CD8-positive, alpha-beta memory T cell (primary cell): ENCODE measurements at places on chromosomes 4 and X. TPM values are rescaled to one million over a fixed set of nuclear protein-coding genes. Genes with fewer than 3 reads are reported as not detected.

The ADH1B gene
- not detected for total RNA-seq

The GNRHR gene
- not detected for total RNA-seq

DNA sequence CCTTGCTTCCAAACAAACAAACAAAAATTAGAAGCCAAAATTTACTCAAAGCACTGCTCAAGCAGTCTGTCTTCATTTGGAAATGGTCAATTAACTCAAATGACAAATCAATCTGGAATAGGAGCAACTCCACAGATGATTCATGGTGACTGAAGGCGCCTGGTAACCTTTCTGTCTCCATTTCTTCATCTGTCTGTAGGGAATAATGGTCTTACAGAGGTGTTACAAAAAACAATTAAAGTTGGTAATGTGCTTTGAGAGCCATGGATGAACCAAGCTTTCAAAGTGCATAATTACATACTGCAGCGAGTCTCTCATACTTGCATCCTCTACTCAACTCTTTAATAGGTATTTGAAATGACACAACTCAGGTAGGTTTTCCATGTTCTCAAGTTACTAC, 38.3 kb upstream of the STAG2 start:
- H3K36me3 ChIP-seq = no peaks in the 10 kb centered on the region
- no peaks in the 10 kb centered on the region for H3K27me3 ChIP-seq
- no peak for DNase-seq
- H3K4me3 ChIP-seq = no peak overlapping the region
- no peaks in the 10 kb centered on the region for H3K4me1 ChIP-seq

The LGI2 gene
- total RNA-seq = not detected

DNA sequence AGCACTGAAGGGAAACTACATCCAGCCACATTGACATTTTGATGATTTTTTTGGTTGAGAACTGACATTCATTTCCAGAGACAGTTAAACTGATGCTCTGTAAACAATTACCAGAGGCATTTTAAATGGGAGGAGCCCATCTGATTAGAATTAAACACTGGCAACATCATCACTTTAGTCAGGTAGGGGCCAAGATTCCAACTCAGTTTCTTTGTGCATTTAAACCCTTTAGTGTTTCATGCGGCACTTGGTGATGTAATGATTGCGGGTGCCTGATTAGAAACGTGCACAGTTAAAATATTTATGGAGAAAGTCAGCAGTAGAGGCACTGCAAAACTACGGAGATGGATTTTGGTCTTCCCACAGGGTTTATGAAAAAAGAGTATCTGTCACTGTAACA, 16.1 kb downstream of the TNIP3 start:
- H3K27ac ChIP-seq = no peak overlapping the region
- H3K4me1 ChIP-seq = peaks cover 26% of the 10 kb centered on the region
- H3K4me3 ChIP-seq = no peak overlapping the region

- peak within 1 kb of the TSS; percentile 98 for H3K4me3 ChIP-seq
- peaks cover 26% of the 10 kb centered on the region for H3K4me1 ChIP-seq
- H3K36me3 ChIP-seq = no peaks in the 10 kb centered on the region
- no peak for DNase-seq
Observed at GRCh38 chr4:101347267-101347556, at the start of gene PPP3CA. Gene PPP3CA (minus strand): TSS chr4:101347526.

GRCh38 chrX:129786210-129786651, 6.5 kb downstream of the SASH3 start:
- no peaks in the 10 kb centered on the region for H3K27me3 ChIP-seq
- H3K4me3 ChIP-seq = peak overlapping the region; percentile 41
- H3K27ac ChIP-seq = peak overlapping the region; percentile 16
- H3K4me1 ChIP-seq = peaks cover 52% of the 10 kb centered on the region
- DNase-seq = no peak

The CLNK gene
- total RNA-seq = 0.31 TPM

GRCh38 chrX:1244164-1245076, 24.2 kb upstream of the CSF2RA start:
- peaks cover 8% of the 10 kb centered on the region for H3K4me1 ChIP-seq
- no peak overlapping the region for H3K4me3 ChIP-seq
- no peaks in the 10 kb centered on the region for H3K27me3 ChIP-seq
- no peak overlapping the region for H3K27ac ChIP-seq
- H3K36me3 ChIP-seq = no peaks in the 10 kb centered on the region

DNA sequence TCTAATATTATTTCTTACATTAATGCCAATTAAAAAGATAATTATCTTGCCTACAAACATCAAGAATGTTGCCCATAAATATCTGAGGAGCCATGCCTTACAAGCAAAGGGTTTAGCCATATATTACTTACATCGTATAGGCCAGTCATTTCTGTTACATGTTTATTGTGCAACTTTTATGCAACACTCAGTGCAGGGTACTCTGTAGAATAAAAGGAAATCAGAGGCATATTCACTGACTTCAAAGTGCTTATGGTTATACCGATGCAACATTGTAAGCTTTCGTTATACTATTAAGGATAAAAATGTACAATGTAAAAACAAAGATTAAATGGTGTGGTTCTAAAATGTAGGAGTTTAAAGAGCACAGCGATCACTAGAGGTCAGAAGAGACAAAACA, 315.9 kb downstream of the PCDH10 start:
- H3K4me1 ChIP-seq = no peaks in the 10 kb centered on the region
- no peaks in the 10 kb centered on the region for H3K27me3 ChIP-seq
- no peaks in the 10 kb centered on the region for H3K36me3 ChIP-seq
- H3K27ac ChIP-seq = no peak overlapping the region
- DNase-seq = no peak

- no peaks in the 10 kb centered on the region for H3K27me3 ChIP-seq
- no peaks in the 10 kb centered on the region for H3K36me3 ChIP-seq
- no peaks in the 10 kb centered on the region for H3K4me1 ChIP-seq
- no peak overlapping the region for H3K4me3 ChIP-seq
- no peak overlapping the region for H3K27ac ChIP-seq
- no peak for DNase-seq
Observed at GRCh38 chr4:154015578-154015977, 226.7 kb upstream of the SFRP2 start.

DNA sequence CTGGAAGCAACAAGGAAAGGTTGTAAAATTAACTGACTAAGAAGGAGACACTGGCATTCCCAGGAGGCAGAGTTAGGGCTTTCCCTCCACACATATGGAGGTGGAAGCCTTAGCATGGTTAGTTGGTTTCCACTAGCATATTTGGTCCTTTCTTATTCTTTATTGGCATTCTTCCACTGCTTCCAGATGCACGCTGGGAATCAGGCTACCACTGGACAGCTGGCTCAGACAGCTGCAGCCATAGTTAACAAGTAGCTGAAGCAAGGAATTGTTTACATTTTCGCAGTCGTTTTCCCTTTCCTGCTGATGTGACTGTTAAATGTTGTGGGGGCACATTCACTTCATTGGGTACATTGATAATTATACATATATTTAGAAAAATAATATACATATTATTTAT, 169.2 kb downstream of the GRIA2 start:
- H3K27ac ChIP-seq = no peak overlapping the region
- no peaks in the 10 kb centered on the region for H3K4me1 ChIP-seq
- H3K36me3 ChIP-seq = no peaks in the 10 kb centered on the region
- H3K27me3 ChIP-seq = no peaks in the 10 kb centered on the region

The MXD4 gene
- total RNA-seq = 10.2 TPM

The ERVMER34-1 gene
- 0.20 TPM for total RNA-seq

The MAGEB1 gene
- not detected for total RNA-seq

DNA sequence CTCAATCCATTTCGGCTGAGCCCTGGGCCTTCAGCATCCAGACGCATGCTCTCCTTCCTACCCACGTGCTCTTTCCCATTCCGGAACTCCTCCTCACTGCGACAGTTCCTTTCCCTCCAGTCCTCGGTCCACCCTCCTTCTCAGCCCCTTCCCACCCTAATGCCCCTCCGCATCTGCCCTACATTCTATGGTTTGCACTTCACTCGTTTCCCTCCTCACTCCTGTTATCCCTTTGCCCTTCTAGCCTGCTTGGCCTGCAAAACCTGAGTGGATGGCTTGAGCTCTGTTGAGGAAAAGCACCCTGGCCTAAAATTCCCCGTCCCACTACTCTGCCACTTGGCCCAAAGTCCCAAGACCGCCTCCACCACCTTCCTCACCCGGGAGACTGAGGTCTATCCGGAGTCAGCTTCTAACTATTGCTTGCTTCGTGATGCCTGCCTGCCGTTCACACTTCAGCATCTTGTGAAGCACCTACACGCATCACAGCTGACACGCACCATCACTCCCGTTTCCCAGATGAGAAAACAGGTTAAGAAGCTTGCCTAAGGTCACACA, 38.6 kb downstream of the MAP7D3 start:
- no peaks in the 10 kb centered on the region for H3K4me1 ChIP-seq
- DNase-seq = no peak
- no peak overlapping the region for H3K27ac ChIP-seq
- no peaks in the 10 kb centered on the region for H3K27me3 ChIP-seq

DNA sequence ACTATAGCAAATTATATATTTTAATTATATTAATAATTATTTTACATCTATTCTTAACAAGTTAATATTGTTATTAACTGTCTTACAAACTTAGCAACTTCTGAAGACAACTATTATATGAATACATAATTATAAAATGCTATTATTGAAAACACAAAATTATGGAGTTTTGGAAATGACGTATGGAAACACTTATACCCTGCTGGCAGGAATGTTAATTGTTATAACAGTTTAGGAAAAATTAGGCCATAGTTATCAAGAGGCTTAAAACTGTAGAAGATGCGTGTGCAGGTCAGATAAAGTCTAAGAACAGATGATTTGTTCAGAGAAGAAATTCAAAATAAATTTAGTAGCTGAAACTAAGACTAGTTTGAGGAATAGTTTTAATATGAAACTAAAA, 211.7 kb downstream of the FAT4 start:
- no peak overlapping the region for H3K27ac ChIP-seq
- no peaks in the 10 kb centered on the region for H3K4me1 ChIP-seq
- DNase-seq = no peak

The SSX5 gene
- total RNA-seq = not detected

The ZNF711 gene
- 0.11 TPM for total RNA-seq

GRCh38 chrX:29555465-29556091, 659.8 kb upstream of the MAGEB2 start:
- H3K4me1 ChIP-seq = no peaks in the 10 kb centered on the region
- H3K36me3 ChIP-seq = no peaks in the 10 kb centered on the region
- no peak for DNase-seq
- no peak overlapping the region for H3K4me3 ChIP-seq
- H3K27me3 ChIP-seq = no peaks in the 10 kb centered on the region

DNA sequence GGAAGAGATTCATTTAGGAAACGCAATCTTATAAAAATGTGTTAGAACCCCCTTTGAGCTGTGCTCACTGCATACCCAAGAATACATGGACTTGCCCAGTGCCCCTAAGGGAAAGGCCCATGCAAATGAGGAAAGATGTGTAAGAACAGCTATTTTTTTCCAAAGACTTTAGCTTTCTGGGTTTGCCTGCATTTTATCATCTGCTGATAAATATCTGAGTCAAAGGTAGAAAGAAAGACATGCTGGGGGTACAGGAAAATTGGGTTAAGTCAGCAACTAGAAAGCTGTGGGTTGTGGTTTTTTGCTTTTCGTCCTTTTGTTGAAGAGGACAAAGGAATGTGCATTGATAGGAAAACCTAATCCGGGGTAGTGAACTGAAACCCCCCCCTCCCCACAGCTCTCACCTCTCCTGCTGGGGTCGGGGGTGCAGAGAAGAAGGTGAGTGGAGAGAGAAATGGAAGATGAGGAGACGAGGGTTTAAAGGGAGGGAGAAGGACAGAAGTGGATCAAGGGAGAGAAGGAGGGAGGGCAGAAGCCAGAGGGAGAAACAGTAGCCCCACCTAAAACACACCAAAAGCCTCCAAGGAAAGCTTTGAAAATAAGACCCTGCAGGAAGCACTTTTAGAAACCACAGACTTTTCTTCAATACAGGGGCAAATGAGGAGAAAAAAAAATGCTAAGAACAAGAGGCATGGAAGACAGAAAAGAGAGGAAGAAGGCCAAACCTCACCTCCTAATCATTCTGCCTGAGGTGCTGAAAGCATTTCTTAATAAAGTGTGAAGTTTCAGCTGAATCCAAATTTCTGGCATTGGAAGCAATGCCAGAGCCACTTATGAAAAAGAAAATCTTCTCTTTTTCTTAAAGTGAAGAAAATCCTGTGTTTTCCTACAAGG, 49.3 kb downstream of the KDR start:
- H3K36me3 ChIP-seq = no peaks in the 10 kb centered on the region

GRCh38 chrX:140821280-140821679, 111.7 kb downstream of the LINC00632 start:
- H3K4me3 ChIP-seq = no peak overlapping the region
- H3K4me1 ChIP-seq = no peaks in the 10 kb centered on the region
- no peaks in the 10 kb centered on the region for H3K27me3 ChIP-seq
- no peak for DNase-seq

DNA sequence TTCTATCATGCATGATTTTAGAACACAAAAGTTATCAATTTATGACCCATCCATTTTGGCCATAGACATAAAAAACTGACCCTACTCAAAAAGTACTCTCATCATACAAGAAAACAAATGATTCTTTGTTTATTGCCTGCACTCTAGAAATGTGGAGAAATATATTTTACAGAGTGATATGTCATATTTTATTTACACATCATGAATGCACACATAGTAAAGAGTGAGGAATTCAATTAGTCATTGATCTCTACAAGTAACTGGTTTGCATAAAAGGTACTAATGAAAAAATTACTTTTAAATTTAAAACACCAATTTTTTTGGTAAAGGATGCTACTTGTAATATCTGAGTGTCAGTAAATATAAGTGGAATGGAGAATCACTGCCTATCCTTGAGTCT, 242.5 kb upstream of the FAT4 start:
- H3K27ac ChIP-seq = no peak overlapping the region
- no peak for DNase-seq
- no peaks in the 10 kb centered on the region for H3K36me3 ChIP-seq
- no peaks in the 10 kb centered on the region for H3K4me1 ChIP-seq

The RHOXF2B gene
- total RNA-seq = not detected

The PDGFRA gene
- not detected for total RNA-seq

- no peaks in the 10 kb centered on the region for H3K27me3 ChIP-seq
- no peak overlapping the region for H3K27ac ChIP-seq
- H3K4me3 ChIP-seq = no peak overlapping the region
- H3K4me1 ChIP-seq = no peaks in the 10 kb centered on the region
- H3K36me3 ChIP-seq = no peaks in the 10 kb centered on the region
Observed at GRCh38 chr4:128512161-128512560, 224.5 kb upstream of the PGRMC2 start.

The MAGEB2 gene
- not detected for total RNA-seq

GRCh38 chr4:141432000-141432712, 204.2 kb upstream of the IL15 start:
- H3K27ac ChIP-seq = no peak overlapping the region
- H3K36me3 ChIP-seq = no peaks in the 10 kb centered on the region
- no peaks in the 10 kb centered on the region for H3K27me3 ChIP-seq
- no peaks in the 10 kb centered on the region for H3K4me1 ChIP-seq
- no peak for DNase-seq
